ENCODE measurements at places on chromosomes 4 and X.
A peak's percentile ranks its signal among the peaks of the same experiment; 100 is the strongest.

GRCh38 chrX:39820938-39821708, 276.6 kb downstream of the BCOR start:
- DNase-seq, result peak; percentile 32

DNA sequence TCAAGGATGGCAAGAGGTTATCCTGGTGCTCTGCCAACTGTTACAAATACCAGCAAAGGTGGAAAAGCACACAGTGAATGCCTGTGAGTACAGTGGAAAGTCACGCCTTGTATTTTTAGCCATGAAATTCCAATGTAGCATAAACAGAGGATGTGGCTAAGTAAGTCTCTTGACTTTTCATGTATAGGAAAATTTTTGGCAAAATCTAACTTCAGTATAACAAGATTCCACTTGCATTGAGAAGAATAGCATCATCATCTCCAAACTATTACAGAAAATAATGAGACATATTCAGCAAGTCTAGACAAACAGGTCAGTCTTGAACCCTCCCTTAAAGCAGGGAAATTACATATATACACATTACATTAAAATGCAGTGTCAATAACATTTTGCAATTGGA, 7.9 kb downstream of the SLC10A6 start:
- DNase-seq, result no peak

GRCh38 chr4:7241597-7242125, 49.3 kb downstream of the SORCS2 start:
- DNase-seq, result no peak

GRCh38 chrX:53318766-53319353, 37.5 kb upstream of the IQSEC2 start:
- DNase-seq, result no peak

GRCh38 chr4:7699031-7699430, 240.6 kb downstream of the AFAP1 start:
- DNase-seq, result no peak

DNA sequence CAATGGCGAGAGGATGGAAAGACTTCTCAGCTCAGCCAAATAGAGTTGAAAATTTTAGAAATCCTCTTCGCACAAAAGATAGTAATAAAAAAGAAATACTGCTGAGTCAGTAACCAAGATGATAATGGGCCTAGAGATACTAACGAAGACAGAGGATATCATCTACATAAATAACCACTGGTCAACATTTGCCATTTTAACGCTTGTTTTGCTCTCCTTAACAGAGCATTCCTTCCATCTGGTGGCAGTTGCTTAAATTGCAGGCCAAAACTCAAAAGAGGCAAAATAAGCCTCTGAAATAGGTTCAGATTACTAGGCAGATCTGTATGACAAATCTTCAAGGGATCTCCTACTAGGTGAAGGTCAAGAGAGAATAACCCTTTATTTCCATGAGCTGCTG, 51.7 kb upstream of the MCF2 start:
- DNase-seq, result no peak

GRCh38 chr4:188783606-188784160, 644.4 kb downstream of the TRIML1 start:
- no peak for DNase-seq

GRCh38 chr4:61638591-61638990, 438.5 kb downstream of the ADGRL3 start:
- no peak for DNase-seq

- no peak for DNase-seq
Observed at GRCh38 chr4:41215155-41215554, 813 bp upstream of the APBB2 start.

DNA sequence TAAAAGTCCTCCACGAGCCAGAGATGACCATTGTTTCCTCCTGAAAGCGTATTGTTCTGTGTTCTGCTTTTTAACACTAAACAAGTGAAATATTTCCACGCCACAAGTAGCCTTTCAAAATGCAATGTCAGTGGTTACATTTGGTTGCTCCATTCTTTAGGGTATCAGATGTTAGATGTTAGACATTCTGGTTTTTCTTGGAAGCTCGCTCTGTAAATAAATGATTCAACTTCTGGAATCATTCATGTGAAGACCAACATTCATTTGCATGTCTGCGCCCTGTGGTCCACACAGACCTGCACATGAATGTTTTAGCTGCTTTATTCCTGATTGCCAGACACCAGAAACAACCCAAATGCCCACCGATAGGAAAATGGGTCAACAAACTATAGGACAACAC, 38.0 kb upstream of the HELT start:
- DNase-seq, result no peak

DNA sequence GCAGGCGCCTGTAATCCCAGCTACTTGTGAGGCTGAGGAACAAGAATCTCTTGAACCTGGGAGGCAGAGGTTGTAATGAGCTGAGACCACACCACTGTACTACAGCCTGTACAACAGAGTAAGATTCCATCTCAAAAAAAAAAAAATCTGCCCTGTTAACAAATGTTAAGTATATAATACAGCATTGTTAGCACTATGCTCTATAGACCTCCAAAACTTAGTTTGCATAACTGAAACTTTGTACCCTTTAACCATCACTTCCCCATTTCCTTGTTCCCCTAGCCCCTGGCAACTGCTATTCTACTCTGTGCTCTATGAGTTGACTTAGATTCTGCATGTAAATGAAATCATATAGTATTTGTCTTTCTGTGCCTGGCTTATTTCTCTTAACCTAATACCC, 76.7 kb downstream of the TAB3 start:
- no peak for DNase-seq

All from stimulated activated CD4-positive, alpha-beta T cell treated with anti-CD3 and anti-CD28 coated beads, Interleukin-12 subunit alpha, Interleukin-12 subunit beta, amount 100 ng/mL, for 4 hours (primary cell).